ENCODE measurements at places on chromosomes 1 and 21.

DNA sequence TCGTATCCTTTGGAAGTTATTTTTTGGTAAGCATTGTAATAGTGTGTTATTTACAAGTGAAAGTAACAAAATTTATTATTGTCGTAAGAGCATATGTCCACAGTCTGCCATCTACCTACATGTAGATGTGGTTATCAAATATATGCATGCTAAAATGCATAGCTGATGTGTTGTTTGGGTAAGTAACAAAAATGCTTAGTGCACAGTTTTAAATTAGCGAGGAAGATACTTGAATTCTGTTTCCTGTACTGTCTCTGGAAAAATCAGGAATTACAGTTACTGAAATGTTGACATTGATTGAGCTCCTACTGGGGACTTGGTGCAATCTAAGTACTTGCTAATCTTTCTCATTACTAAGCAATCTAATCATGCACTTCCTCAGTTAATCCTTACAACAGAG is 14.3 kb downstream of the WDR64 start:
- no peak for DNase-seq

GRCh38 chr21:20661745-20662422 is 336.3 kb upstream of the NCAM2 start:
- no peak for DNase-seq

- no peak for DNase-seq
Measured at GRCh38 chr1:245991266-245991665, 515.8 kb downstream of the SMYD3 start.

- DNase-seq, result no peak
Measured at GRCh38 chr1:106798991-106799390, 257.5 kb upstream of the PRMT6 start.

GRCh38 chr1:240309769-240310168 is 218.1 kb downstream of the FMN2 start:
- DNase-seq, result no peak

- DNase-seq, result no peak
Measured at GRCh38 chr1:85330711-85331290, 54.4 kb upstream of the BCL10 start.

DNA sequence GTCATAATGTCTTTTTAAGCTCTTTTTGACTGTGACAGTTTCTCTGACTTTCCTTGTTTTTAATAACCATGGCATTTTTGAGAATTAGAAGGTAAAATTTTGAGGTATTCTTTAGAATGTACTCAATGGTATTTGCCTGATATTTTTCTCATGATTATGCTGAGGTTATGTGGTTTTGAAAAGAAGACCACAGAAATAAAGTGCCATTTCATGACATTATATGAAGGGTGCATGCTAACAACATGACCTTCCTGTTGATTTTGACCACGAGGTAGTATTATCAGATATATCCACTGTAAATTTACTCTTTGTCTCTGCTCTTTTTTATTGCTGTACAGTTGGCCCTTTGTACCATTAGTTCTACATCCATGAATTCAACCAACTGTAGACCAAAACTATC is 1418.5 kb downstream of the PLA2G4A start:
- no peak for DNase-seq
